EL (cell line): ENCODE measurements at places on chromosomes 7 and 10.
A peak's percentile ranks its signal among the peaks of the same experiment; 100 is the strongest.

GRCh38 chr10:61452655-61453641, at the start of gene TMEM26:
TMEM26 (minus strand) TSS chr10:61453381; CDS start chr10:61453081, 300 bp downstream.
- peak; percentile 65 for DNase-seq

GRCh38 chr7:134058980-134059379, 68.2 kb upstream of the LRGUK start:
- no peak for DNase-seq

DNA sequence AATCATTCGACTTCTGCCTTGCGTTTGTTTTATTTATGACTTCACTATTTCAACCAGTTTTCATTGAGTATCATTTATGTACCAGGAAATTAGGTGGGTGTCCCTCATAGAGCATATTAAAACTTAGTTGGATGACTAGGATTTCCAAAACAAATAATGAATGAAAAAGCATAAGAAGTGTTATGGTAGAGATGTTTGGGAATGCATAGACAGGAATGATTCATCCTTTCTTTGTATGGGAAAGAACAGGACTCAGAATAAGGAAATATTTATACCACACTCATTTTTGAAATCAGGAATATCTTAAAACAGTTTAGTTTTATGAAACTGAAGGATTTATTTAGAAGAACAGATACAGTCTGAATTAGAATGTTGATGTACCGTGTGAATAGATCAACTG, 315.7 kb downstream of the EXOC4 start:
- no peak for DNase-seq

DNA sequence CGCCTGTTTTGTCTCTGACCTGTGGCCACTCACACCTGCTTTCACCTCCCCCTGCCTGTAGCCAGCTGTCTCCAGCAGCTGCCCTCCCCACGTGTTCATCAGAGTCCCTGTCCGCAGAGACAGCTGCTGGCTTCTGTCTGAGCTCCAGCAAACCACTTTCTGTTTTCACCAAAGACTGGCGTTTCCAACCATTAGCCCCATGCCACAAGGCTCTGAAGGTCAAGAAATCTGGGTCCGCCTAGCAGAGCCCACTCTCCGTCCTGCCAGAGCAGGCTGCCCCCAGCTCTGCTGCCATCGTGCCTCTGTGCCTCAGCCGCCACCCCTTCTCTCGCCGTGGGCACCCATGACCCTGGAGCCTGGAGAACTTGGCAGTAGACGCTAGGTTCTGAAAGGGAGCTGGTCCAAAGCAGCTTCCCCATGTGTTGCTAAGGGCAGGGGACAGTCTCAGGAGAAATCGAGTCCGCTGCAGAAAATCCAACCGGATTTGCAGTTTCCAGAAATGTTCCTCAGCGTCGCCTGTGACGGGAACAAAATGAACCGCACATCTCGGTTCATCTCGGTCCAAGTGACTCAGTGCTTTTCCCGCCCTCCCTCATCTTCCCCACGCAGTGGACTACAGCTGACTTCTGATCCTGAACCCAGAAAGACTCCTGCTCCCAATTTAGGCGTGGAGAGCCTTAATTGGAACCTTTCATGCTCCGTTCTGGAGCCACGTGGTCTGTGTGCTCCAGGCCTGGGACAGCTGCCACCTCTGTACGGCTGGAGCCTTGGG, 28.0 kb downstream of the TMEM120A start:
- DNase-seq = no peak

- no peak for DNase-seq
Measured at GRCh38 chr7:157439149-157439548, 102.3 kb downstream of the DNAJB6 start.

DNA sequence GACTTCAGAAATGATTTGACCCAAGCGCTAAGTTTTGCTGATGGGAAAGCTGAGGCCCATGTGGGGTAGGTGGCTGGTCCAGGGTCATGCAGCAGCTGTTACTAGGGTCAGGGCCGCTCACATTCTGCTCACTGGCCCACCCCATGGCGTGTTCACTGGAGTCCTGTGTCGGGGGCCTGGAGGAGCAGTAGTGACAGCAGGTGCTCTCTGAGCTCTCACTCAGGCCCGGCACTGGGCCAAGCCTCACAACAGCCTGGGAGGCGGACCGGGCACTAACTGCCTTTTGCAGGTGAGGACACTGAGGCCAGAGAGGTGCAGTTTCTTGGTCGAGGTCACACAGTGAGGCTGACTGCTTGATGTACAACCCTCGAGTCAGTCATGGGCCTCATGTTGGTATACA, 82.7 kb downstream of the GLRX3 start:
- no peak for DNase-seq

DNA sequence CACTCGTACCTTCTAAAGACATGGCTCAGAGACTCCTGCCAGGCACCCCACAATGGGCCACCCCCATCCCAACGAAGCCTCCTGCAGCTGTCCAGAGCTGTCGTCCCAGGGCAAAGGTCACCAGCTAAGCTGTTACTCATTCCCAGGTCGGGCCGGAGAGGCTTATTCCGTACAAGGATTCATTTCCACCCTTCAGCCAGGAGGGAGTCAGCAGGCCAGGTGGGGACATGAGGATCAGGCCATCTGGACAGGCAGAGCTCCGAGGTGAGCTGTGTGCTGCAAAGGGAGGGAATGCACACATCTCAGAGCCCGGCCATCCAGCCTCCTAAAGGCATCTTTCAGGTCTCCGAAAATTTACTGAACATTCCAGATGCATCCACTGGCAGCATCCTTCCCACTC, 63.9 kb upstream of the NANOS1 start:
- no peak for DNase-seq

DNA sequence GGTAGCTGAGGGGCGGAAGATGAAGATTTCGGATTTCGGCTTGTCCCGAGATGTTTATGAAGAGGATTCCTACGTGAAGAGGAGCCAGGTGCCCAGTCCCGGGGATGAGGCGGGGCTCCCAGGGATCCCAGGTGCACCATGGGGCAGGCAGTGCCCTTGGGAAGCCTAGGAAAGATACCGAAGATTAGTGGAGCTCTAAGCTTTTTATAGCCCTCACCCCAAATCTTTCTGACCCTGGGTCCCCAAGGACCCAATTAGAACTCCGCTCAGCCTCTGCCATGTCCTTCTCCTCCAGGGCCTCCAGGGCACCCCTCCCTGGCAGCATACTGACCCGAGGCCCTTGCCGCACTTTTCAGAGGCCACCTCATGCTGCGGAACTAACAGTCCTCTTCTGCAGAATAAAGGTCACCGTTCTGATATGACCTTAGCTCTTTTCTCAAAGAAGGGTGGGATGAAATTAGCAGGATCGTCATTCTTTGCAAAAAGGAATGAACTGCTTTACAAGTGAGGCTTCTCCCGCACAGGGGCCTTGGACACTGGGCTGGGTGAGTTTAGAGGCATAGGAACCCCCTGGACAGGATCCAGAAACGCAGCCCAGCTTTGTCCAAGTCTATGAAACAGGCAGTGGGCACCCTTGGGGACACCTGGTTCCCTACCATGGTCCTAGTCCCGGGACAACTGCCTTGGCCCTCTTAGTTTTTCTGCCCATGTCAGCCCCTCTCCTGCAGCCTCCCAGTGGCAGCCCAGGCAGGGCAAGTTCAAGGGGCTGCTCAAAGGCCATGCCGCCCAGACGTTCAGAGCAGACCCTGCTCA, 17.9 kb upstream of the CSGALNACT2 start:
- DNase-seq = no peak

DNA sequence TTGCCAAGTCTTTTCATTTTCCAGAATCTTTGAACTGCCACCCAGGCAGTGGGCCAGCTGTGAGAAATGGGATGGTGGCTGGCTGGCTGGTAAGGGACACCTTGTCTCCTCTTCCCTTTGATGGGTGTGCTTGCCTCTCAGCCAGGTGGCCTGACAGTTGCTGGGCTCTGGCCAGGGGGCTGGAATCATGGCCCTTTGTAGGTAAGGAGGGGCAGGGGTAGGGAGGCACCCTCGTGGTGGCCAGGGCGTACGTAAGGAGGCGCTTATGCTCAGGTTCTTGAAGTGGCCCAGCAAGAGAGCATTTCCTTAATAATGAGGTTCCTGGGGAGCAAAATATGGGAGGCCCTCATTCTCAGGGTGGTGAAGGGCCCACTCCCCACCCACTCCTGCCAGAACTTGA, 33.0 kb upstream of the GOLGA7B start:
- DNase-seq = no peak

- DNase-seq = no peak
Measured at GRCh38 chr7:132544999-132545398, 31.3 kb downstream of the PLXNA4 start.
